ENCODE measurements at places on chromosomes 4 and X. TPM values are rescaled to one million over a fixed set of nuclear protein-coding genes. Genes with fewer than 3 reads are reported as not detected.

Gene MAGEA2B
- polyA plus RNA-seq, result not detected

Gene BCAP31
- polyA plus RNA-seq, result 172 TPM

Gene TMSB15A
- polyA plus RNA-seq, result 56.7 TPM

Gene GUCY1A1
- polyA plus RNA-seq, result 65.4 TPM

Gene RFC1
- polyA plus RNA-seq, result 72.5 TPM

Gene SSX3
- not detected for polyA plus RNA-seq

Gene RASGEF1B
- polyA plus RNA-seq, result 12.5 TPM

Gene UGT2A1
- polyA plus RNA-seq, result not detected

Gene MCUB
- 9.0 TPM for polyA plus RNA-seq

Gene PFKFB1
- 0.33 TPM for polyA plus RNA-seq

Gene FGF5
- polyA plus RNA-seq, result 0.06 TPM

Gene CRLF2
- not detected for polyA plus RNA-seq

- no peak for DNase-seq
Observed at GRCh38 chrX:45803383-45803921, 602.8 kb upstream of the DIPK2B start.

- no peak for DNase-seq
Observed at GRCh38 chr4:111812114-111812513, 333.1 kb upstream of the FAM241A start.

- no peak for DNase-seq
Observed at GRCh38 chr4:3712936-3713335, 53.2 kb upstream of the ADRA2C start.

- DNase-seq, result no peak
Observed at GRCh38 chr4:74934016-74934831, 1.3 kb downstream of the PARM1 start.

GRCh38 chr4:30721185-30722091 is 1.3 kb downstream of the PCDH7 start:
- DNase-seq, result no peak

DNA sequence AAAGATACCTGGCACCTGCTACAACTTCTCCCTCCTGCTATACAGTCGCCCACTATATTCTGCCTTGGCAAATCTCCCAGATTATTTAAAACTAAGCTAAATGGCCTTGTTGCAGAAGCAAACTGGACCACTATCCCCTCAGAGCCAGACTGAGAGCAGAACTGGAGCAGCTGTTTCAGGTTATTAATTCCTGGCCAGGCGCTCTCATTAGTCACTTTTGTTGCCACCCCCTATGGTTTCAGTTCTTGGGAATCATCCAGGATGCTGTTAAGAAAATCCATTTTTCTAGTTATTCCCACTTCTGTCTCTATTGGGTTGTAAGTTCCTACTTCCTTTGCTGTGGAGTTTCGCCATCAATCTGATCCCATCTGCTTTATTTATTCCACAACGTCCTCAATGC is 30.1 kb downstream of the ADGRA3 start:
- no peak for DNase-seq

DNA sequence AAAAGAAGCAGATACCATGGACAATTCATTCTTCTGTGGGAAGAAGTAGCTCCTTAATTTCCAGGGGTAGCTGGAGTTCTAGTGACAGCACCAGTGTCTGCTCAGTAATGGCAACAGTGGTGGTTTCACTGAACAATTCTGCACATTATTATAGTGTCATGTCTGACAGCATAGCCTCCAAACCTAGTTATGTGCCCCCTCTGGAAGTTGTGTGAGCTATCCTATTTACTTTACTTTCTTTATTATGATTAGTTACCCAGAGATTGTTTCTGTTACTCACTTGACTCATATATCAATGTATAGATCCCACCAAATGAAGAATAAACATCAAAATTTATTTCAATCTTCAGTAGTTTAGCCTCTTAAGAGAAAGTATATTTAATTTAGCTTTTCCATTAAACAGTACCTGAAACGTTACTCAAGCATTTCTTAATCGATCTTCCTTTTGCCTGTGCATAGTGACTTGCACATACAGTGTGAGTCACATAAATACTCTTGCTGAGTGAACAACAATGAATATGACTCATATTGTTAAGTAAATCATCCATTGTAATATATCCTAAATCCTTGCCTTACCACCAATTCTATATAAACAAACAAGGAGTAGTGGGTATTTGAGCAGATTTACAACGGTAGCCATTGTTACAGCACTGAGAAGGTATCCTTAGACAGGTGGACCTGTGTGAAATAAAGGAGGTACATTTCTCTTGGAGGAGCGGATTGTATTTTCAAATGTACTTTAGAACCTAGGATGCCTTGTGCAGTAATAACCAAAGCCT is 534.7 kb downstream of the ANKRD50 start:
- DNase-seq, result no peak

DNA sequence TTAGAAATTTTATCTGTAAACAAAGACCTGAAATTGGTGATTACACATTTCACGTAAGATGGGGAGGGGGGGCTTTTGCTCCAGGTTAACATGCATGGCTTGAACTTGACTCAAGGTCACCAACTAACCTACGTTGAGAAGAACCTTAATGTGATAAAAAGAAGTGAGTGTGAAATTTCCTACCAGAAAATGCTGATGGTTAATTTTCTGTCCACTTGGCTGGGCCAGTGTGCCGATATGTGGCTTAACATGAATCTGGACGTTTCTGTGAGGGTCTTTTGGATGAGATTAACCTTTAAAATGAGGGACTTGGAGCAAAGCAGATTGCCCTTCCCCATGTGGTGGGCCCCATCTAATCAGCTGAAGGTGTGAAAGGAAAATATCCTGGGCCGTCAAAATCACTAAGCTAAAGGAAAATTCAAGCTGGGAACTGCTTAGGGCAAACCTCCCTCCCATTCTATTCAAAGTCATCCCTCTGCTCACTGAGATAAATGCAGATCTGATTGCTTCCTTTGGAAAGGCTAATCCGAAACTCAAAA is 107.3 kb upstream of the ENPP6 start:
- DNase-seq, result no peak

- no peak for DNase-seq
Observed at GRCh38 chr4:104429150-104429741, 65.4 kb downstream of the CXXC4 start.

GRCh38 chr4:128371876-128372275 is 84.3 kb upstream of the PGRMC2 start:
- no peak for DNase-seq

DNA sequence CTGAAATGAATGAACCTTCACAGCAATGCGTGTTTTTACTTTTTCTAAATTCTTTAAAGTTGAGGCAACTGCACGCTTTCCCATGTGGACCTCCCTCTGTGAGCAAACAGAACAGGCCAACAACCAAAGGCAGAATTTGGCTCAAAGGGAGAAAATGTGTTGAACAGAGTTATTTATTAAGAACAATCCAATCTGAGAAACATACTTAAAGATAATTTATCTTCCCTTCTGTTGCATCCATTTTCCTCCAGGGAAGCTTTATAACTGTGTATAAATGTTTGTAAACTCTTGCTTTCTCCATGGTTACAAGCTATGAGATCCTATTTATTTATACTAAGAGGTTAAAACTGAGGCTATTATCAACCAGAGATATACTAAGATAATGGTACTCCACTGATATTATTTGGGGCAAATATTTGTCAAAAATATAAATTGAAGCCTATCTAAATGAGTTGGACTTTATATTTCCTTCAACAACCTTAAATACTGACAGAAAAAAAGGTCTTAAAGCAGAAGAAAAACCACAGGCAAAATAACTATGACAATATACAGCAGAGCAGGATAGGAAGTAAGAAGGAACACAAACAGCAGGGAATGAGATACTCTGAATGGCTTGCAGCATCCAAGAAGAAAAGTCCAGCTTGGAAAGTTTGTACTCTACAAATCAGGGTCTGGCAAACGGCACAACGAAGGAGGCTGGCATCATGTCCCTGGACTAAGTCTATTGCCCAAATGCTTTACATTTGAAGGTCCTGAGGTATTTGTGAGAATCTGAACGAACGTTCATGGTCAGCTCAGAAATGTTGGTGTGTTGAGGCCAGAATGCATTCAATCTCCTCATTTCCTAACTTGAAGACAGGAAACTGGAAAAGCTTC is 663.2 kb upstream of the INTU start:
- DNase-seq, result no peak

- DNase-seq, result no peak
Observed at GRCh38 chr4:90113881-90114457, 13.2 kb upstream of the CCSER1 start.

GRCh38 chr4:42348247-42348646 is 49.0 kb upstream of the SHISA3 start:
- no peak for DNase-seq

GRCh38 chr4:70714079-70714887 is 7.5 kb upstream of the RUFY3 start:
- DNase-seq, result no peak

DNA sequence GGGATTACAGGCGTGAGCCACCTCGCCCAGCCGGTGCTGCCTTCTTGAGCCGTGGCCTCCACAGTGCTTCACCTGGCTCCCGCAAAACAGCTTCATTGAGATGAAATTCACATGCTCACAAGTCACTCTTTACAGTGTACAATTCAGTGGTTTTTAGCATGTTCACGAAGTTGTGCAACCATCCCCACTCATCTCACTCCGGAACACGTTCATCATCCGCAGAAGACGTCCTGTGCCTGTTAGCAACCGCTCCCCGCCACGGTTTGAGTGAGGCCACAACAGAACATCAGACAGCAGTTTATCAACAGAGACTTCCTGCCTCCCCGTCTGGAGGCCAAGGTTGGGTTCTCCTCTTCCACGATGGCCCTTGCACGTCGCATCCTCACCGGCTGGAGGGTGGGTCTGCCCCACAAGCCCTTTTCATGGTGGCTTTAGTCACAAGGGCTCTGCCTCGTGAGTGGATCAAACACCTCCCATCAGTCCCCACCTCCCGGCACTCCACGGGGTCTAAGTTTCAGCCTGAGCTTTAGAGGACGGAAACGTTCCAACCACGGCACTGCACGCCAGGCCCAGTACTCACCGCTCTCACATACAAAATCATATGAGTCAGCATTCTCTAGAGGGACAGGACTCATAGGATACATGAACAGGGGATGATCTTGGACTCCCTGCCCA is 29.6 kb upstream of the SPON2 start:
- DNase-seq, result no peak

GRCh38 chrX:97637289-97637688 is 753.6 kb downstream of the RPA4 start:
- DNase-seq, result no peak

GRCh38 chr4:40857956-40858355 is 108.2 kb downstream of the NSUN7 start:
- no peak for DNase-seq

DNA sequence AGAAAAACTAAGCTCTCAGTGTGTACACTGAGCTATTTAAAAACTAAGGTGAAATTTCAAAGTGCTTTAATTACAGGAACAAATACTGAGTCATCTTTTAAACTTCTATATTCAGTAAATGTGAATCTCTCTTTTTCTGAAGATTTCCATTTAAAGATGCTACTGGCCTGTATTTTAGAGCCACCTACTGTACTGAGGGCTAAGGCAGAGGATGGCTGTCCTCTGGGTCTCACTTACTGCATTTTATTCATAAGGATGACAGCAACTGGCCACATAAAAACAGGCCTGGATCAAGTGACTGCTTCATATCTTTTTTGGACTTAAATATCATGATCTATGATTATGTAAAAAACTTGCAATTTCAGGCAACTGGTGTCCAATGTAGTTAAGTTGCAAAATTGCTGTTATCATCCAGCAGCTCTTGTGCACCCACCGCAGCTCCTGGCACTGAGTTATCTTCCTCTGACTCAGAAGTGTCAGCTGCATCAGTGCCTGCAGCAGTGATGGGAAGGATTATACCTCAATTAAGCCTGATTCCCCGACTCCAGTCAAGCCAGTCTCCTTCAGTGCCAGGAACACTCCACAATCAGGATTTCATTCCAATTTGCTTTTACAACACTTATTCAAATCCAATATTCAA is 1073.7 kb downstream of the PDHA2 start:
- no peak for DNase-seq

GRCh38 chrX:53085661-53086229 is 3.6 kb downstream of the TSPYL2 start:
- DNase-seq, result no peak

DNA sequence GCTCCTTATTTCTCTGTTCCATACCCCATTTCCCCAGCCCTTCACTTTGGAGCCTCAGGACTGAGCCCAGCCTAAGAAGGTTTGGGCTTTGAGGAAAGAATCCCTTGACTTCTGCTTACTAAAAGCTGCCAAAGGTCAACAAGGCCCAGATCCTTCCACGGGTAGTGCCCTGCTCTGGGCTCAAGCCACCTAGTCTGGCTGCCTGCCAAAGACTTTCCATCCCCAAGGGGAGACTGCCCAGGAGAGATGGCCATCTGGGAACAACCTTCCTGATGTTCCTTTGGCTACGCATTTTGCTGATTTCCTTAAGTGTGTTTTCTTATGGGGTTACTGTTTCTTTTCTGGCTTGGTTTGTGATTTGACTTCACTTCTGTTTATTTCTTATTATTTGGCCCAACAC is 49.8 kb upstream of the NDP start:
- no peak for DNase-seq

DNA sequence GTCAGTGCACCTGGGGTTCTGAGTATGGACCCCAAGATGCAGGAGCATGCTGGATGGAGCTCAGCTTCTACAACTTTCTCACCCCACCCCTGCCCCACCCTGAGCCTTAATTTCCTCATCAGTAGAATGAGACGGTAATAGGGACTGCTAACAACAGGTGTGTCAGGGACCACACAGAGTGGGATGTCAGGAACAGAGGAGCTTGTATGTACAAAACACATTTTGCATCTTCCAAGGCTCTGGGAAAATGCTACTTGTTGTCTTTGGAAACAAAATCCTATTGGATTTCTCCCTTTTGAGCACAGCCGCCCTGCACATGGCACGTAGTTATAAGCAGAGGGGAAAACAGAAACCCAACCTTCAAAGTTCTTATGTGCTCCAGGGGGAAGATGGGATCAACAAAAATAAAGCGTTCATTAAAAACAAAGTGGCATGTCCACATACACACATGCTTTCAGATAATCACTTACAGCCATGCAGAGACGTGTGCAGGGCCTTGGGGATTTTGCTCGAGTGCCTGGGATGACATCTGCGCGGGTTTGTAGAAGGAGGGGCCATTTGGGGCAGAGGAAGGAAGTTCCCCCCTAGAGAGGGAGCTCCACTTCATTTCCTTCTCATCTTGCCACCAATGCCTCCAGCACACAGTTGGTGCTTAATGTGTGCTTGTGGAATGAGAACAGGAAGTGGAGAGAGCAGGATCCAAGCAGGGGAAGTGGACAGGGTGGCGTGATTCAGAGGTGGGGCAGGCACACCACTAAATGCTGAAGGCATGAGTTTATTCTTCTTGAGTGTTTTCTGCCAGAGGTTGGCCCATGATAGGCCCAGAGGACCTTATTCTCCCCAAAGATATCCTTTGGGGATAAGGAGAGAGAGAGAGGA is 138.9 kb downstream of the SMIM20 start:
- DNase-seq, result no peak

DNA sequence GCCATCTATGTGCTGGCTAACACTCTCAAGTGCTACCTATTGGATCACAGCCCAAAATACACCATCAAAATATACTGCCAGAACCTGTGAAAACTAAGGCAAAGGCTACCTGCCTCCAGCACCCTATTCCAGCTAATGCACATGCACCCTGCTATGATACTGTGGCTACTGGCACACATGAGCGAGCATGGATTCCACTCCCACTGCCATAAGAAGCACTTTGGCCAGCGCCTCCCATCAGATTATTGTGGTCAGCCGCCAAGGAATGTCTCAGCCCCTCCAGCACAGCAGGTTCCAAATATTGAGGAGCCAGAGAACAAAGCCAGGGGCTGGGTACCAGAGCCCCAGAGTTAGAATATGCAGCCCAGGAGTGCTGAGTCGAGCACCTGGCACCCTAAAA is 32.5 kb upstream of the TMPRSS11F start:
- no peak for DNase-seq

All from left renal pelvis (tissue), 4 donors.